ENCODE measurements at places on chromosomes 2 and 18.

DNA sequence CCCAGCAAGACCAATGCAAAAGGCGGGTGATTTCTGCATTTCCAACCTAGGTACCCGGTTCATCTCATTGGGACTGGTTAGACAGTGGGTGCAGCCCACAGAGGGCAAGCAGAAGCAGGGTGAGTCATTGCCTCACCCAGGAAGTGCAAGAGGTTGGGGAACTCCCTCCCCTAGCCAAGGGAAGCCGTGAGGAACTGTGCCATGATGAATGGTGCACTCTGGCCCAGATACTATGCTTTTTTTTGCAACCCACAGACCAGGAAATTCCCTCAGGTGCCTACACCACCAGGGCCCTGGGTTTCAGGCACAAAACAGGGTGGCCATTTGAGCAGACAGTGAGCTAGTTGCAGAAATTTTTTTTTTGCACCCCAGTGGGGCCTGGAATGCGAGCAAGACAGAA lies 662.6 kb upstream of the ACVR2A start:
- peak; percentile 0 for DNase-seq

- no peak for DNase-seq
Observed at GRCh38 chr18:9380621-9381395, 46.2 kb downstream of the TWSG1 start.

- no peak for DNase-seq
Observed at GRCh38 chr2:45922577-45922988, 271.1 kb downstream of the PRKCE start.

GRCh38 chr2:96734880-96735583 lies 4.8 kb downstream of the LMAN2L start:
- no peak for DNase-seq

- no peak for DNase-seq
Observed at GRCh38 chr18:62829936-62830335, 114.6 kb downstream of the PHLPP1 start.

DNA sequence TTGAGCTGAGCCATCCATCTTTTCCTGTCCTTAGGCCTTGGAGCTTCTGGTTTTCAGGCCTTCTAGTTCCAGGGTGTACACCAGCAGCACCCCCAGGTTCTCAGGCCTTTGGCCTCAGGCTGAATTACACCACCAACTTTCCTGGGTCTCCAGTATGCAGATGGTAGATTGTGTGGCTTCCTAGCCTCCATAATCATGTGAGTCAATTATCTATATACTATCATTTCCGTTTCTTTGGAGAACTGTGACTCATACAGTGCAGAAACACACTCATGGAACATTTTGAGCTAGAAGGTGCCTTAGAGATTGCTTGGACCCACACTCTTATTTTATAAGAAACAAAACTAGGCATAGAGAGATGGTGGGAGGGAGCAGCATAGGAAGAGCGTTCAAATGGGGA lies 167.4 kb downstream of the NCK2 start:
- DNase-seq, result no peak

GRCh38 chr2:130370490-130370889 lies 14.6 kb downstream of the PTPN18 start:
- no peak for DNase-seq

DNA sequence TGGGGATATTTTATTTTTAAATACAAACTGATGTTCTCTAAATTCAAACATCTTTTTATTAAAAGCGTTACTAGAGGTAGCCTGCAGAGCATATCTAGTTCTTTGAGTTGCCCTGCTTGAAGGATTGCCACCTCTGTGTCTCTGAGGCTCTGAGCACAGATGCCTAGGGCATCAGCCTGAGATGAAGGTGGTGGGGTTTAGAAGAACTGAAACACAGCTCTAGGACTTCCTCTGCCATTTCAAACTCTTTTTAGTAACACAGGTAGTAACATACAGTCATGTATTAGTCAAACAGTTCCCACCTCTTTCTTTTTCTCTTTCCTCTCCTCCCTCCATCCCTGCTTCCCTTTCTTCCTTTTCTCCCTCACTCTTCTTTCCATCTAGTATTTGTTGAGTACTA lies 57.6 kb downstream of the TTC21B start:
- no peak for DNase-seq

GRCh38 chr2:96762529-96763311 lies 2.0 kb downstream of the CNNM4 start:
- no peak for DNase-seq

GRCh38 chr18:8860845-8861642 lies 155.7 kb downstream of the MTCL1 start:
- DNase-seq, result no peak

GRCh38 chr2:234640657-234641056 lies 143.8 kb upstream of the ARL4C start:
- no peak for DNase-seq

DNA sequence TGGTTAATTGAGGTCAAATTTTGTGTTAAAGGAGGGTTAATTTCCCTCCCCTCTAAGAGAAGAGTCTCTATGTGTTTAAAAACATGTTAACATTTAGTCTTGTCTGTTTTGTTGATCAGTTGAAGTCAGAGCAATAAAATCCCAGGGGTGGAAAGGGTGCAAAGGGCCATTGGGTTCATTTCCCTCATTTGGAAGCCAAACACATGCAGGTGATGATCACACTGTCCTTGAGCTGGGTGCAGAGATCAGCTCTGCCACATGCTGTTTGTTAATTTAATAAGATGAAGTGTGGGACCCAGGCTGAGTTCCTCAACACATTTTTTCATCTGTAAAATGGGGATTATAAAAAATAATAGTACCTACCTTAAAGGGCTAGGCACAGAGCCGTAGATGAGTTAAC lies 260.9 kb downstream of the LPIN1 start:
- DNase-seq, result no peak

DNA sequence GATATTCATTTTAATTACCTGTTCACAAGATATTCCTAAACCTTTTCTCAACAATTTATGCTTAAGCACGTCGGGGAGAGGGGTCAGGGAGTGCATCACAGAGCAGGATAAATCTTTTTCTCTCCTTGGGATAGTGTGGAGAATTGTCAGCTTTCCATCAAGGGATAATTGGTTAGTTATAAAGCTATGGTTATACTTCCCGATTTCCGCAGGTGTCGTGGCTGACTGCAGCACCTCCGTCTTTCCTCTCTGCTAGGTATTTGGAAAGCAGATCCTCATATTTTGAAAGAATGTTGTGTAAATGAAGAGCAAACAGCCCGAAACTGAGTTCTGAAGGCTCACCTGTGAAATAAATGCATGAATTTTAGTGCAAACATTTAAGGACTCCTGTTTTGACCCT lies 778 bp downstream of the DYNC2LI1 start:
- DNase-seq, result no peak

DNA sequence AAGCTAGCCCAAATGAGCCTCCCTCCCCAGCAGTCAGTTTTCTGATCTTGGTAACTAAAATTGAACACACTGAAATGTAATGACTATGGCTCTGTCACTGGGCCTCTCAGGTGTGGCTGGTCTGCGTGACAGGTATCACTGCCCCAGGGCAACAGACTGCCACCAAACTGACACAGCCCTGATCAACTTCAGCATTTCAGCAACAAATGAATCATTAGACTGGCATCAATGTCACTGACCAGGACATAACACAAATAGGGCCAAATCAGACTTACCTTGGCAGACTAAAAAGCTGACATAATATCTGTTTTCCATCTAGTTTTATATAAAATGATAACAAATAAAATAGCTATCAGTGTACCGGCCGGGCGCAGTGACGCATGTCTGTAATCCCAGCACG lies 290.8 kb upstream of the CHAC2 start:
- no peak for DNase-seq

DNA sequence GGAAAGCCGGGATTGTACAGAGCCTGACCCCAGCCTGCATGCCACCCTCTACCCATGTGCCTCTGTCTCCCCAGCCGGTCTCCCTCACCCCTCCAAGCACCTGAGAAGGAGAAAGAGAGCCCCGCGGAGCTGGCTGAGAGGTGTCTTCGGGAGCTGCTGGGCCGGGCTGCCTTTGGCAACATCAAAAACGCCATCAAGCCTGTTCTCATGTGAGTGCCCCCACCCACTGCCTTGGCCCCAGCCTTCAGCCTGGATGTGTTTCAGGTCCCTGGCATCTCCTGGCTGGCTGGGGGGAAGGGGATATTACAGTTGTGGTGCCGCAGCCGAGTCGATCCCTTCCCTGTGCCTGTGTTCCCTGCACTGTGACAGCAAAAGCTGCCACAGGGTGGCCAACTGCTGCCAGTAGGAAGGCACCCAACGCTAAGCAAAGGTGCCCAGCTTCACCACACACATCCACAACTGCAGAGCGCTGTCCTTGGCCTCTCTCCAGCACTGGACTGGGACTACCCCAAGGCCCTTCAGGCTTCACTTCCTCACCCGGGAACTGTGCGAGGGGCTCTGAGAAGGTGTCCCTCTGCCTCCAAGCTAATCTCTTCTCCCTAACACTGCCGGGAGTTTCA lies 38.4 kb downstream of the POMC start:
- DNase-seq, result no peak

DNA sequence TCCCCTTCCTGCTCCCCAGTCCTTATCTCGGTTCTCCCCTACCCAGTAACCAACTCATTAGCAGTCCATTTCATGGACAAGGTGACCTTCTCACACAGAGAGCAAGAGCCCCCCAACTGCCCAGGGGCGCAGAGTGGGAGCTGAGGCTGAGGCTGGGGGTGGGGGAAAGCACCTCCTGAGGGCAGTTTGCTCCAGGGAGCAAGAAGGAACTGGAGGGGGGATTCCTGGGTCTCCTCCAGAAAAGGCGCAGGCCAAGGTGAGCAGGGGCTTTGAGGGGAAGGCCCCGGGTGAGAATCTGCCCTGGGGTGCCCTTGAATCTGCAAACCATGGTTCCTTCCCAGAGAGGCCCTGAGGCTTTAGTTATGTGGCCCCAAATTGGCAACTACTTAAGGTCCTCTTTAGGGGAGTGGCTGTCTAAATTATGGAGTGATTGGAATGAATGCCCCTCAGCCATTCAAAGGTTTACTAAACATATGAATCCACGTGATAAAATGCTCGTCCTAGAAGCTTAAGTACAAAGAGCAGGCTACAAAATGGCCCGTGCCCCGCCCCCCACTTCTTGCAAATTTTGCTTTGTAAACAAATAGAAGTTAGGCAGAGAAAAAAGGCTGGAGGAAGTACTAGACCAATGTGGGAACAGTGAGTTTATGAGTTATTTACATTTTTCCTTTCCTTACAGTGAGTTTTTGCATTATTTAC lies 123.5 kb upstream of the HS6ST1 start:
- DNase-seq, result no peak

DNA sequence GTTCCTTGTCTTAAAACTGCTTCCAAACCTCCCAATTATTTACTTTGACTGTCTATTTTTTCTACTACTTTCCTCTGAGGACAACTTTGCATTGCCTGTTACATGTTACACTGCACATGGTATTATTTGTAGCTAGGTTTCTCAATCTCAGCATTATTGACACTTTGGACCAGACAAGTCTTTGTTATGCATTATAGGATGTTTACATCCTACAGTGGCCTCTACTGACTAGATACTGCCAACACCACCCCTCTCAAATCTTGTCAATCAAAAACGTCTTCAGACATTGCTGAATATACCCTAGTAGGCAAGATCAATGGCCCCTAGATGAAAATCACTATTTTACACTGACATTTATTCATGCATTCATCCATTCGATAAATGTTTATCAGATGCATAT lies 129.6 kb upstream of the DNAJC10 start:
- no peak for DNase-seq

DNA sequence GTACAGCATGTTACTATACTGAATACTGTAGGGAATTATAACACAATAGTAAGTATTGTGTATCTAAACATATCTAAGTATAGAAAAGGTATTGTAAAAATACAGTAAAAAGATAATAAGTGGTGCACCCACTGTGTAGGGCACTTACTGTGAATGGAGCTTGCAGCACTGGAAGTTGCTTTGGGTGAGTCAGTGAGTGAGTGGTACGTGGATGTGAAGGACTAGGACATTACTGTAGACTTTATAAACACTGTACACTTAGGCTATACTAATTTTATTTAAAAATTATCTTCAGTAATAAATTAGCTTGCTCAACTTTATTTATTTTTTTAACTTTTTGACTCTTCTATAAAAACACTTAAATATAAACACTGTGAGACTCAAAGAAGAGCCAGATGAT lies 82.6 kb downstream of the MTA3 start:
- DNase-seq, result no peak

- no peak for DNase-seq
Observed at GRCh38 chr2:46260305-46260704, 36.9 kb upstream of the EPAS1 start.

GRCh38 chr18:36265015-36265414 lies 32.5 kb upstream of the FHOD3 start:
- no peak for DNase-seq

- no peak for DNase-seq
Observed at GRCh38 chr2:216082805-216083204, 1.1 kb downstream of the TMEM169 start.

- no peak for DNase-seq
Observed at GRCh38 chr2:42021464-42021863, 26.4 kb upstream of the PKDCC start.

GRCh38 chr2:217527590-217528202 lies 475.1 kb downstream of the TNS1 start:
- DNase-seq, result no peak

- DNase-seq, result no peak
Observed at GRCh38 chr2:126882736-126883665, 15.7 kb upstream of the TEX51 start.

GRCh38 chr2:172239944-172240590 lies 137.4 kb upstream of the DLX2 start:
- DNase-seq, result no peak

DNA sequence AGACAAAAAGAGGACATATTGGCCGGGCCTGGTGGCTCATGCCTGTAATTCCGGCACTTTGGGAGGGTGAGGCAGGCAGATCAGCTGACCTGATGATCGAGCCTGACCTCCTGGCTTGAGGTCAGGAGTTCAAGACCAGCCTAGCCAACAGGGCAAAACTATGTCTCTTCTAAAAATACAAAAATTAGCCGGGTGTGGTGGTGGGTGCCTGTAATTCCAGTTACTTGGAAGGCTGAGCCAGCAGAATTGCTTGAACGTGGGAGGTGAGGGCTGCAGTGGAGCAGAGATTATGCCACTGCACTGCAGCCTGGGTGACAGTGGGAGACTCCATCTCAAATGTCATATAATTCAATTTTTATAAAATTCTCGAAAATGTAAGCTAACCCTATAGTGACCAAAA lies 84.5 kb downstream of the SEMA4F start:
- no peak for DNase-seq

- no peak for DNase-seq
Observed at GRCh38 chr2:10764096-10764785, 42.8 kb downstream of the ATP6V1C2 start.

GRCh38 chr2:148527488-148528340 lies 116.8 kb upstream of the EPC2 start:
- no peak for DNase-seq

DNA sequence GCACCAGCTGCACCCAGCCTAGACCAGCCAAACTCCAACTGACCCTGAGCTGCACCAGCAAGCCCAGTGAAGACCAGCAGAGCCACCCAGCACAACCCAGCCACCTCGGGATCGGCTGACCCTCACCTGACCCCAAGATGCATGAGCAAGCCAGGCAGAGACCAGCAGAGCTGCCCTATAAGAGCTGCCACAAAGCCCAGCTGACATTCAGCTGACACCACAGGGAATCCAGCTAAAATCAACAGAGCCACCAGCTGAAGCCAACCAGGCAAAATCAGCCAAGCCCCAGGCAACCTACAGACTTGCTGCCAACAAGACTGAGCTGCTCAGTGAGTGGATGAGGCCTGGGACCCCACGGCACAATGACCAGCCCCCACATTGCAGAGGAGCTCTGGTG lies 54.6 kb downstream of the CYP27C1 start:
- no peak for DNase-seq
